ENCODE measurements at places on chromosomes 4 and X.

GRCh38 chr4:54176202-54176601 is 52.9 kb upstream of the PDGFRA start:
- no peak for DNase-seq

DNA sequence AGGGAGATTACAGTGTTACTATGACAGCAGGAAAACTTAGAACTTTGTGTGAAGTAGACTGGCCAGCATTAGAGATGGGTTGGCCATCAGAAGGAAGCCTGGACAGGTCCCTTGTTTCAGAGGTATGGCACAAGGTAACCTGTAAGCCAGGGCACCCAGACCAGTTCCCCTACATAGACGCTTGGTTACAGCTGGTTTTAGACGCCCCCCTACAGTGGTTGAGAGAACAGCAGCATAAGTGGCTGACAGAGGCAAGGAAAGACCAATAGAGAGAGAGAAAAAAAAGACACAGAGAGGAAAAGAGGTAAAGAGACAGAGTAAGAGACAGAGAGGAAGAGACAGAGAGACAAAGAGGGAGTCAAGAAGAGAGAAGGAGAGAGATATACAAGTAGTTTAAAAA is 144.5 kb downstream of the GC start:
- no peak for DNase-seq

- no peak for DNase-seq
Measured at GRCh38 chr4:20026456-20026855, 225.2 kb upstream of the SLIT2 start.

DNA sequence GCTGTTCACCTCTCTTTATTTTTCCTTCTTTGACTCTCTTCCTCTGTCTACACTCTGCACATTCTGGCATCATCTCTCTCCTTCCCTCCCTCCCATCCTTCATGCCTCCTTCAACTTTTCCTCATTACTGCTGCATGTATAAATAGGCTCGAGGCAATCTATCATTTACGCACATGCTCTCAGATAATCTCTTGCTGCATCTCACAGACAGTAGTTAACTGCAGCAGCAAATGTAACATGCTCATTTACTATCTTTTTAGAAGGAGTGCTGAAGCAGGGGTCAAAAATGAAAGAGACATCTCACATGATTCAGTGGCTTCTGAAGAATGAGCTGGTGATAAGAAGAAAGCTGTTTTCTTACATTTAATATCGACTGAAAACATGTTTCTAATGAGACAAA is 127.7 kb downstream of the RASL11B start:
- DNase-seq = no peak

DNA sequence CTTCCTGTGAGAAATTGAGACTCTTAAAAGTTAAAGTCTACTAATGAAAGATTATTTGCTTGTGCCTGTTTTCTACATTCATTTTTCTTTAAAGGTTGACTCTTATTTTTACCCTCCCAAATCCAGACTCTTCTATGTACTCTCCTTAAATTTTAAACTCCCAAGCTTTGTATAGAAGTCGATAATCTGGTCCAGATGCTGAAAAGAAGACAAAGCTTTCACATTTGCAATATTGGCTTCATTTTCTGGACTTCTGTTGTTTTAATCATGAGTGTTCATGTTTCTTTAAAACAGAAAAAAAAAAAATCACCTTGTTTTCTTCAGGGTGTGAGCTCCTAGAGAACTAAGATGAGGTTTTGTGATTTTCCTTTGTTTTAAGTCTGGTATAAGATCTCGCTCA is 53.2 kb upstream of the TBC1D14 start:
- DNase-seq = no peak

DNA sequence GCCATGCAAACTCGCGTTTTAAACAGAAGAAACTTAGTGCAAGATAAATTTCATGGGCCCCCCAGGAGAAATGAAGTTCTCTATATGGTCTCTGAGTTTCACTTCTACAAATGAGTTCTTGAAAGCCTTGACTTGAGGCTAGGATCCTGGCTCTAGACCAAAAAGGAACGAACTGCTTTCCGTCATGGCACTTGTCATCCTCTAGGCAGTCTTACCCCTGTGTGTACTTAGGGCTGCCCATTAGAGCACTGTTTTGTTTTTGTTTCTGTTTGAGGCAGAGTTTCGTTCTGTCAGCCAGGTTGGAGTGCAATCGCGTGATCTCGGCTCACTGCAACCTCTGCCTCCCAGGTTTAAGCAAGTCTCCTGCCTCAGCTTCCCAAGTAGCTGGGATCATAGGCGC is 29.0 kb downstream of the RNF4 start:
- DNase-seq = no peak

Measured in stimulated activated CD4-positive, alpha-beta T cell treated with anti-CD3 and anti-CD28 coated beads, Interleukin-2, amount 100 ng/mL, for 24 hours (primary cell).